SK-N-MC (cell line): ENCODE measurements at places on chromosomes 3 and 15.

- DNase-seq = no peak
Measured at GRCh38 chr3:128504533-128504915, 11.5 kb upstream of the GATA2 start.

DNA sequence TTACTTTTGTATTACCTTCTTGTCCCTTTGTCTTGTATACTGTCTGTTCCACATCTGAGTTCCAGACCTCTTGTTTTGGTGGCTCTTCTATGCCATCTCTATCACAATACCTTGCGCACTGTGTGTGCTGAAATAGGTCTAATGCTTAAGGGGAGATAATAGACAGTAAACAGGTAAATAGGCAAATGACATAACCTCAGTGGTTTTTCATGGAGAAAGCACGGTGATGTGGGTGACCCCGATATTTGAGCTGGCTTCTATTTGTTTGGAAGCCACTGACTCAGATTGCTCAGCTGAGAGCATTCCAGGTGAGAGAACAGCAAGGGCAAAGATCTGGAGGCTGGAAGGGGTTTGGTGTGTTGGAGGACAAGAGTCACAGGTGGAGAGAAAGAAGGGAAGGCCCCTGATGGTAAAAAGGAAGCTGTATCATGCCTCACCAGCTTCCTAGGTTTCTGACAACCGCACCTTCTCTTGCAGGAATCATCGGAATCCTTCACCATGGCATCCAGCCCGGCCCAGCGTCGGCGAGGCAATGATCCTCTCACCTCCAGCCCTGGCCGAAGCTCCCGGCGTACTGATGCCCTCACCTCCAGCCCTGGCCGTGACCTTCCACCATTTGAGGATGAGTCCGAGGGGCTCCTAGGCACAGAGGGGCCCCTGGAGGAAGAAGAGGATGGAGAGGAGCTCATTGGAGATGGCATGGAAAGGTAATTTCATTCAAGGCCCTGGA lies 795 bp downstream of the MCM2 start:
- DNase-seq = no peak

GRCh38 chr15:90101130-90101968 lies 919 bp downstream of the IDH2 start:
- no peak for DNase-seq

GRCh38 chr15:68414206-68414555 lies 17.8 kb downstream of the ITGA11 start:
- no peak for DNase-seq

DNA sequence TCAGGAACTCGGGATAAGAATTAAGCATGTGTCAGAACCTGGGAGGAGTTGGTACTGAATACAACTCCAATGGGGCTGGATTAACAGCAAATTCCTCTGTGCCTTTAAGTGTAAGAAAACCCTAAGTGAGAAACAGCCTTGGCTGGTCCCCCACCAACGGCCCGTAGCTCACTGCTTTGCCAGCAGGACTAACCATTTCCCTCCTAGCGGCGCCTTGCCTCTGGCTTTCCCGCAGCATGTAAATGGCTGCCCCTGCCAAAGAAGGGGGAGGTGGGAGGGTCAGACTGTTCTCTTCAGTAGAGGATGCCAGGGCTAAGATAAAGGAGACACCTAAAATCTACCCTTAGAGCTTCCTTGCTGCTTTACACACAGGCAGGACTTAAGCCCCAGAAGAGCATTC lies 51.0 kb upstream of the SH3GL3 start:
- DNase-seq = no peak

DNA sequence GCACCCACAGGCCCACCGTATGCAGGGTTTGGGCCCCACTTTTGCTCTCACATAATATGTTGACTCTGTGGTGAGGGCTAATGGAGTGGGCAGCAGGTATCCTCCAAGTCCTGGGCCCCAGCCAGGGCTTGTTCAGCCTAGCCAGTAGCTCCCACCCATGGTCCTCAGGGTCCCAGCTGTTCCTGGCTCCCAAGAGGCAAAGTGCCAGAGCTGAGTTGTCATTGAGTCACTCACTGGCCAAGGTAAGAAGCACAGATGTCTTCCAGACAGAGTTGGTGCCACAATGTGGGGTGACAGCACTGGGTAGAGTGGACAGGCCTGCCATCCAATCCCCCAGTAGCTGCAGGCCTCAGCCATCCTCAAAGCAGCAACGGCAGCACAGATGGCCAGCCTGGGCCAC lies 4.3 kb downstream of the SHF start:
- no peak for DNase-seq

DNA sequence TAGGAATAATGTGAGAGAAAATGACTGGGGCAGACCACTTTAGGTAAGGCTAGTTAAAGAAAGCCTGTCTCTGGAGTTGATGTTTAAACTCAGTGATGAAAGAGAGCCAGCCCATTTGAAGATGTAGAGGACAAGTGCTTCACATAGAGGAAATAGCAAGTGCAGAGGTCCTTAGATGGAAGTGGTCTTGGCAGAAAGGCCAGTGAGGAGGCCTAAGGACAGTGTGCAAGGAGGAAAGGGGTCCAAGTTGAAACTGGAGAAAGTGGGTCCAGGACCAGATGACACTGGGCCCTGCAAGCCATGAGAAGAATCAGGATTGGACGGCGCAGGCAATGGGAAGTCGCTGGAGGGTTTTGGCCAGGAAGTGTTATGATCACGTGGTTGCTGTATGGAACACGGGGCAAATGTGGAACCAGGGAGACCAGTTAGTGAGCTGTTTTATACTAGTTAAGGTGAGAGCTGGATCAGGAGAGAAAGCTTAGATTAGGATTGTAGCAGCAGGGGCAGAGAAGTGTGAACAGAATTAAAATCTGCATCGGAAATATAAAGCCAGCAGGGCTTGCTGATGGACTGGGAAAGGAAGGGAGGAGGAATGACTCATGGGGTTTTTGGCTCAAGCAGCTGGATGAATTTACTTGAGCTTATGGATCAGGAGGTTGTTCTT lies 48.0 kb upstream of the SCAANT1 start:
- DNase-seq = no peak

- no peak for DNase-seq
Measured at GRCh38 chr3:127456471-127457093, 134.0 kb downstream of the TPRA1 start.

GRCh38 chr3:129519449-129519848 lies 9.0 kb upstream of the RHO start:
- DNase-seq = no peak

DNA sequence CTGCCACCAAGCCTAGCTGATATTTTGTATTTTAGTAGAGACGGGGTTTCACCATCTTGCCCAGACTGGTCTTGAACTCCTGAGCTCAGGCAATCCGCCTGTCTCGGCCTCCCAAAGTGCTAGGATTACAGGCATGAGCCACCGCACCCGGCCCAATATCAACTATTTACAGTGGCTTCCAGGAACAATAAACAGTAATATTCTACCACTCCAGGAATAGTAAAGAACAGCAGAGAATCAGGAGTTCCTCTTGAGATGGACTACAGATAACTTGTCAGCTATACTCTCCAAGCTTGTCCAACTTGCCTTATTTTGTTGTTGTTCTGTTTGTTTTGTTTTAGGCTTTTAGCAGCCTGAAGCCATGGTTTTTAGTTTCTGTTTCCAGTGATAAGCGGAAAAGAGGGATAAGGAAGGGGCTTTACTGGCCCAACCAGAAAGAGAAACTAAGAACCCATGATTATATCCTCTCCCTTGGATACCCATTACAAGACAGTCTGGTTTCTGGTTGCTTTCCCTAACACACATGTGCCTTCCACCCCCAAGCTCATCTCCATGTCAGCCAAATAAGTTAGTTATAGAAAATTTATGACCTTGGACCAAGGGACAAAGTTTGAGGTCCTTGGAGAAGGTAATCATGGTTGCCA lies 36.7 kb downstream of the ARHGEF3 start:
- no peak for DNase-seq

DNA sequence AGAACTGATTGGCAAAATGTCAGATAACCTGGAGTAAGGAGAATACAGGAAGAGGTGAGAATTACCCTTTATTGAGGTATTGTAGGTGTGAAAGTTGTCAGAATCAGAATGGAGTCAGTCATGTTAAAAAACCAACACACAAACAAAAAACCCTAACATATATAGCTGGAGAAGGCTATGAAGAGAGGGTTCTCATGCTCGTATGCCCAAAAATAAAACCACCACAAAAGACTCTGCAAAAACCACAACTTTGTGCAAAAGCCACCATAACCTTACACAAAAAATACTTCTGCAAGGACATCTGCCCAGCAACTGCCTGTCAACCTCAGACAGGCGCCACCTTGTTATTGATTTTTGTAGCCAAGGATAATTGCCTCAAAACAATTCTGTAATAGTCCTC lies 136.0 kb downstream of the CD47 start:
- DNase-seq = no peak

- no peak for DNase-seq
Measured at GRCh38 chr15:81888748-81889484, 156.9 kb downstream of the MEX3B start.

GRCh38 chr3:142098964-142099363 lies 50.4 kb downstream of the TFDP2 start:
- no peak for DNase-seq

DNA sequence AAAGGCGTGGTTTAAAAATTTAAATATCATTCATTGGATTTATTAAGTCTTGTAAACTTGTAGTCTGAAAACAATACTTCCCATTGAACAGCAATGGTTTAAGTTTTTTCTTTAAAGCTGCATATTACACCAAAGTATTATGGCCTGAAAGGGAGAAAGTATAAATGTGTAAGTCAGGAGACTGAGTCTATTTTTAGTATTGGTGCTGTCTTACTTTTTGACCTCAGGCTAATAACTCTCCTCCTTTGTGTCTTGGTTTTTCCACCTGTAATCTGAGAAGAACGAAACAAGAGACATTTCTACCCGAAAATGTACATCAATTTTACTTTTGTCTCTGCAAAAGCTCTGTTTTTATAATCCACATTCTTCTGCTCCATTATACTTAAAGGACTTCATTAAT lies 7.6 kb downstream of the C15orf61 start:
- no peak for DNase-seq

- DNase-seq = no peak
Measured at GRCh38 chr3:3101660-3102458, 8.3 kb downstream of the IL5RA start.

- no peak for DNase-seq
Measured at GRCh38 chr3:143329567-143330211, 210.1 kb downstream of the CHST2 start.

DNA sequence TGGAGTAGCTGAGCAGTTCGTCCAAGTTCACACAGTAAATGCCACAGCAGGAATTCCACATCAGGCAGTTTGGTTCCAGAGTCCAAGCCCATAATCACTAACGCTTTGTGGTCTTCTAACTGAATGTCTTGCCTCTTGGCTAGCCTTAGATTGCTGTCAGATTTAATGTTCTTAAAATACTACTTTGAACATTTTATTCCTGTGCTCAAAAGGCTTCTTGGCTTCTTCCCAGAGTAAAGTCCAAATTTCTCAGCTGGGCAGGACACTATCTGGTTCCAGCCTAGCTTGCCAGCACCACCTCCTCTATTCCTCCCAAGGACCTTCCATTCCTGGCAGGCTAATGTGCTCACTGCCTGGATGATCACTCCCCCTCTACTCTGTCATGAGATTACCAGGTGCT lies 256.9 kb downstream of the SQOR start:
- DNase-seq = no peak

GRCh38 chr15:51681303-51681963 lies at the start of gene SCG3:
Gene SCG3, plus strand, starts transcription at chr15:51681503. Its CDS starts 253 bp downstream, at chr15:51681756.
- no peak for DNase-seq

DNA sequence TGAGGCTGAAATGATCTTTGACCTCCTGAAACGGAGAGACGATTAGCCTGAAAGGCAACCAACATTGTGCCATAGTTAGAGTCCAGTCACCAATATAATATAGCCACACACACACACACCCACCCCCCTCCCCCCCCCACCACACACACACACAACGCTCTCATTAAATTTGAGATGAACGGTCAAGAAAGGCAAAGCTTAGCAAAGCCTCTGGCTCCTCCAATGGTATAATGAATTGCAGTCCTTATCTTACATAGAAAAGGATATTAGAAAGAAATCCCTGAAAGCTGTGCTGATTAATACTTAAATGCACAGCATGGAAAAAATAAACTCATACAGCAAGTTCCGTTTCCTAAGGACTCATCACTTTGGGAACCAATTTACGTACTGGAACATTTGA lies 876 bp upstream of the ZNF385D start:
- DNase-seq = no peak

DNA sequence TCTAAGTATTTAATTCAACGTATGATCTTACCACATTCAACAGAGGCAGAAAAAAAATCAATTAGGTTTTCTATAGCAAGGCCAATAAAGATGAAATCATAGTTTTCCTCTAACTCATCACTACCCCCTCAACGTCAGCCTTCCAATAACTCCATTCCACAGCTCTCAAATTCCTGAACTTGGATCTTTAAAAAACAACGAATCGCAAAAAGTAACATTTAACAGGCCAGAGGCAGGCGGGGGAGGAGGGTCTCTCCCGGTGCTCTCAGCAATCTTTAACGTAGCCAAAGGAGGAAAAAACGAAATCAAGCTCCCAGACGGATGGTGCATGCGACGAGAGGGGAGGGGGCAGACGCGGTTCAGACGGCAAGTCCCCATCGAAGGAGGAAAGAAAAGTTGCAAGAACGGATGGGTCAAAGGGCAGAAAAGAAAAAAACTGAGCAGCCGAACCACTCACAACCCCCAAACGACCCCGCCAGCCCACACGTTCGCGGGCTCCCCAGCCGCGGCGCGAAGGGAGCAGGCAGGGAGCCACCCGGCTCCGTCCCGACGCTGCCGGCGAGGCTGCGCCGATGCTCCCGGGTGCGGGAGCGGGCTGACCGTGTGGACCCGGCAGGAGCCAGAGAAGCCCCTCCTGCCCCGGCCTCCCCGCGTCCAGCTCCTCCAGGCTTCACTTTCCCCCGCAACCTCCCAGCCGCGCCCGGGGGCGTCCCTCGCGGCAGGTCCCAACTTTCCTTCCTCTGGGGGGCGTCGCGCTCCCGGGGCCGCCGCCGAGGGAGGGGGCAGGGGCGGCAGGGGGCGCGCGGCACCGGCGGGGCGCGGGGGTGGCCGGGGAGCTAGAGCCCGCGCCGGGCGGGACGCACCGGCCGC lies 703 bp downstream of the PEAK1 start:
- DNase-seq = no peak

DNA sequence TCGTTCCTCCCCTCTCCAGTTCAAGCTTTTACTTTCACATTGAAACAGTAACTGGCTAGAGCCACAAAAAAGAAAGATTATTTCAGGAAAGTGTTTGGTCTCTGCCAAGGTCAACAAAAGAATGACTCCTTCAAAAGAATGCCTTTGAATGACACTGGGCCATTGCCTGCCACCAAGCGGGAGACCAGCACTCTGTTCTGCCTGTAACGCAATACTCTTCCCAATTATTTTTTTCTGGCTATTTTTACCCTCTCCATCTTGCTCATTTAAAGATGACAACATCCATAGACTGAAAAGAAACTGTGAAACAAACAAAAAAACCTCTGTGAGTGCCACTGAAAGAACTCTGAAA lies 37.3 kb downstream of the EHHADH start:
- DNase-seq = no peak

- DNase-seq = no peak
Measured at GRCh38 chr3:141881702-141882101, 5.3 kb downstream of the ATP1B3 start.

- DNase-seq = peak; percentile 86
Measured at GRCh38 chr3:131796558-131797198, 238.1 kb downstream of the CPNE4 start.

GRCh38 chr3:71510510-71510909 lies 73.0 kb downstream of the FOXP1 start:
- DNase-seq = no peak
